ENCODE measurements at places on chromosomes 3 and 15.

DNA sequence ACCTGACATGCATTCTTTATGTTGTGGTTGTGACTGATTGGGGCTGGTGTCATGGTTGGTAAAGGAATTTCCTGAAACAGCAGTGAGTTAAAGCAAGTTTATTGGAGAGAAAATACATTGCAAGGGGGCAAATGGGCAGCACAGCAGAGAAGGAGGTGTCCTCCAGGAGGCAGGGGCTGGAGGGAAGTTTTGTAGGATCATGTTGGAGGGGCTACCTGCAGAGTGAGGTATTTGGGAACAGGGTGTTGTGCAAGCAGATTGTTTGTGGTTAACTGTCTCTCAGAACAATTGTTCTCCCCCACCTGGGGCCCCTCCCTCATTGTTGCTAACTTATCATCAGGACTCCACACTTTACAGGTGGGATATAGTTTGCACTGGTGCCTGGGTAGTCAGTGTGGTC lies 196.0 kb downstream of the NSUN3 start:
- DNase-seq = no peak

- no peak for DNase-seq
Measured at GRCh38 chr3:67292356-67293121, 294.4 kb downstream of the KBTBD8 start.

GRCh38 chr3:194150252-194150934 lies 14.4 kb downstream of the HES1 start:
- DNase-seq = no peak

GRCh38 chr3:50617911-50618481 lies 1.0 kb downstream of the MAPKAPK3 start:
- no peak for DNase-seq

DNA sequence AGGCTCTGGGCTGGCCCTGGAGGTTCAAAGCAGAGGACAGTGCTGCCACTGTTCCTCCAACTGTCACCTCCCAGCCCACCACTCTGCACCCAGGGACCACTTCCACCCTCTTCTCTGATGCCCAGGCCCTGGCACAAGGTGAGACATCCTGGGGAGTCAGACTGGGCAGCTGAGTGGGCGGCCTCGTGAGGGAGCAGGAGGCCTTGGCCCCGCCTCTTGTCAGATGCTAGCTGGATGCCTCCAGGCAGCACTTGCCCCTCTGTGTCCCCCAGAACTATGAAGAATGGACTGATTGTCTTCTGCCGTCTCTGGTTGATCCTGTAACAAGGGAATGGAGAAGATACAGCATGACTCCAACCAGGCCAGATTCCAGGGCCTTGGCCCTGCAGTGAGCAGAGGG lies 191.0 kb upstream of the LINGO1 start:
- DNase-seq = no peak

GRCh38 chr3:184259878-184260723 lies 1.3 kb downstream of the CAMK2N2 start:
- DNase-seq = no peak

Data from cerebellar nuclear complex (tissue), 1 donor.